Mesendoderm (in vitro differentiated cells): ENCODE measurements at places on chromosomes 4 and X.

- DNase-seq: no peak
Measured at GRCh38 chr4:8404791-8405515, 35.6 kb downstream of the ACOX3 start.

DNA sequence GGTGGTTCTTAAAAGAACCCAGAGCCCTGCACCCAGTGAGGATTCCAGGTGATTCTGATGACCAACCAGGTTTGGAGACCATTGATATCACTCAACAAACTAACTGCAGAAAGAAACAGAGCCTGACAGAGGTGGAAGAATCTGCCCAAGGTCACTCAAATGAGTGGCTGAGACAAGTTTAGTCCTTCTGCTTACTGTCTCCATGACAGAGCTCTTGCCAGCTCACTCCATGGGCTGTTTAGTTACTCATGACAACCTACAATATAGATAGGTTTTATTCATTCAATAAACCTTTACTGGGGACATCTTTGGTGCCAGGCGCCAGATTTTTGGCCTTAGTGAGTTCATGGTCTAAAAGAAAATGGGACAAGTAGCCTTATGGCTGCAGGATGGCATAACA lies 124.3 kb downstream of the RAB28 start:
- DNase-seq: no peak

GRCh38 chr4:99591757-99592156 lies 17.1 kb downstream of the MTTP start:
- DNase-seq: no peak

GRCh38 chr4:86977621-86978184 lies 42.9 kb downstream of the AFF1 start:
- no peak for DNase-seq

DNA sequence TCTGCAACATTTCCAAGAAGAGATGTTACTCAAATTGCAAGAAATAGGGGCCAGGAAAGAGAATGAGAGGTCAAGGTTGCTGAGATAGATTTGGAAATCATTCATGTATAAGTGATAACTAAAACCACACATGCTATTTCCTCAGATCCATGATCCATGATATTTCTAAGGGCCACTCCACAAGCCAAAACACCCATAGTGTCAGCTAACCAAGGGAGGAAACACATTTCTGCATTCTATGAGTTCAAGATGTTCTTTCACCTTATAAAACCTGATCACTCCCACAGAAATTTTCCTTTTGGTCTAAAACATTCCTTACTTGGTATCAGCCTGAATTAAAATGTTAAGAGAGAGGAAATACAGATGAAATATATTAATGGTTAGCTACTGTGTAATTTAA lies 47.2 kb downstream of the TBCK start:
- no peak for DNase-seq

DNA sequence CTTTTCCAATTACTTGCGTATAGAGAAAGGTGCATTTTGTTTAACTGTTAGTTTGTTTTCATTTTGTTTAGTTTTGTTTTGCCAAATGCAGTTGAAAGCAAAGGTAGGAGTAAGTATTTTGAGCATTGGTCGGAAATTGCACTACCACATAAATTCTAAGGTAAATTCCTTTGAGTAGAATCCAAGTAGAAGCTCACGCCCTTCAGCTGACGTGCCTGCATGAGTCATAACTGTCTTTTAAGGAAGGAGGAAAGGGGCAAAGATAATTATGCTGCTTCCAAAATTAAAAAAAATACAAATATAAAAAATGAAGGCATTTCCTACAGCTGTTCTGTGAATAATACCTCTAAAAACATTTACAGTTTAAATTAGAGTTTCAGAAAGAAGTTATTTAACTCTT lies 110.2 kb upstream of the MYOZ2 start:
- peak; percentile 33 for DNase-seq

DNA sequence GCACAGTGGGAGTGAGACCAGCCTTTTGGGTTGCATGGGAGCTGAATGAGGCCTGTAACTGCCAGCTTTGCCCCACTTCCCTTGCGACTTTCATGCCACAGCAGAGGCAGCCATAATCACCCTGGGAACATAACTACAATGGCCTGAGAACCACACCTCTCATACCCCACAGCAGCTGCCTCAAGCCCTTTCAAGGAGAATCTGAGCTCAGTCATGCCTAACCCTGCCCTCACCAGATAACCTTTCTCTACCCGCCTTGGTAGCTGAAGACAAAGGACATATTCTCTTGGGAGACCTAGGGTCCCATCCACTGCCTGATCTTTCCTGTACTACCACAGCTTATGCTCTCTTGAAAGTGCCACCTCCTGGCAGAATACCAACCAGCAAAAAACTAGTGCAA lies 599.9 kb upstream of the IGFBP7 start:
- no peak for DNase-seq

DNA sequence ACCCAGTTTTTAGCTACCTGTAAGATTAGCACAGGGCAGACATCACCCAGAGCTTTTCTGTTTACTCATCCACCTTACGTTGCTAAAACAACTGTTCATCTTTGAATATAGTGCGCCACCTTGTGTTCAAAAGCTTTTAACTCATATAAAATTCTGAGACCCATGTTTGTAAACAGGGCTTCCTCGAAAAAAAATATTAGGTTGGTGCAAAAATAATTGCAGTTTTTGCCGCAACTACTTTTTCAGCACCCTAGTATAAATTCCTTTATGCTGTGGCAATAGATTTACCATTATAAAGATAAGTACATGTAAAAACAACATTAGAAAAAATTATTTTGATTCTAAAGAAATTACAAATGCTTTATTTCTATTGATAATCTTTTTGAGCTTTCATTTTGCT lies 147.9 kb downstream of the LRBA start:
- peak; percentile 87 for DNase-seq

- no peak for DNase-seq
Measured at GRCh38 chr4:99749445-99750391, 66.9 kb upstream of the DAPP1 start.

DNA sequence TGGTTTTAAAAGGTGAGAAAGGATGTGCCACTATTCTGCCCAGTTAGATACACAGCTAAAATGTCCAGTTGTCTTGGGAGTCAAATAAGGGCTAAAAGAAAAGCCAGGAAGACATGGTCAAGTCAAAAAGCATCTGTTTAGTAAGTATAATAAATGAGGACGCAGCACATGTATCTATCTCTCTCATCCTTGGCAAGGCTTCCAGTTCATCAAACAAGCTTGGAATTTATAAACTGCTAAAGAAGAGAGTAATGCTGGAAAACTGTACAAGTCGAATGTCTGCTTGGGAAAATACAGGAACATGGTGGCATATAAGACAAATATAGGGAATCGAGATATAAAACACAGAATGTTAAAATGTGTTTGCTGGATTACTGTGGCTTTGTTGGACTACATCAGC lies 106.7 kb downstream of the GPC3 start:
- no peak for DNase-seq

GRCh38 chr4:76197971-76198410 lies 15.6 kb downstream of the SCARB2 start:
- no peak for DNase-seq

- DNase-seq: no peak
Measured at GRCh38 chr4:39908284-39908683, 69.4 kb downstream of the PDS5A start.

- no peak for DNase-seq
Measured at GRCh38 chr4:32133141-32133540, 1413.0 kb downstream of the PCDH7 start.

DNA sequence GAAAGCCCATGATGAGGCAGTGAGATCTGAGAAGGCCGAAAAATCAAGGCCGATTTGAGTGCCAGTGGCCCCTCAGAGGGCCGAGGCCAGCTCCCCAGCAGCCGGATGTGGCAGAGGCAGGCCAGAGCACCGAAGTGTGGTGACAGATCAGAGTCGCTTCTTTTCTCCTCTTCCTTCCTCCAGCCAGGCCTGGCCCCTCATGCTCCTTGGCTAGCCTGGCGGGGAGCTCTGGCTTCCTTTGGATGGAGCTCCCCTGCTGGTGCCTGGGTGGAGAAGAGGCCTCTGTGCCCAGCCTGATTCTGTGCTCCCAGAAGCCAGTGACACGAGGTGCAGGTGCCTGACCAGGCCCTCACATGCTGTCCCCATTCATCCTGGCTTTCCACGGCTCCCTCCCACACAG lies 127.2 kb upstream of the PABPC4L start:
- DNase-seq: peak; percentile 13

GRCh38 chr4:141022111-141022695 lies 111.1 kb downstream of the RNF150 start:
- no peak for DNase-seq

DNA sequence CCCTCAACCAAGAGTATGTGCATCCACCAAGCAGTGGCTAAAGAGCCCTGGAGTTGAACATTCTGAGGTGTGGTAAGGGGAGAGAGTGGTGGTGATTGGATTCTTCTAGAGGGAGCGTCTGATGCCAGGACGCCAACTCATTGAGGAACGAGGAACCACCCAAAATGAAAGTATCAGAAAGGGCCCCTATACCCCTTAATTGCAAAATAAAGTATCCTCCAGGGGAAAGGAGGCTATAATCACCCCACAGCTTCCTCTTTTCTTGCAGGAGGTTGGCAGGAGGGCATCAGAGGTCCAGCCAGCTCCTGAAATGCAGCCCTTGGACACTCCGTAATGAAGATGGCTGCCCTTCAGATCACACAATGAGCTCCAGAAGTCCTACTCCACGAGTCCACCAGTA lies 5.3 kb upstream of the KIAA1210 start:
- no peak for DNase-seq

DNA sequence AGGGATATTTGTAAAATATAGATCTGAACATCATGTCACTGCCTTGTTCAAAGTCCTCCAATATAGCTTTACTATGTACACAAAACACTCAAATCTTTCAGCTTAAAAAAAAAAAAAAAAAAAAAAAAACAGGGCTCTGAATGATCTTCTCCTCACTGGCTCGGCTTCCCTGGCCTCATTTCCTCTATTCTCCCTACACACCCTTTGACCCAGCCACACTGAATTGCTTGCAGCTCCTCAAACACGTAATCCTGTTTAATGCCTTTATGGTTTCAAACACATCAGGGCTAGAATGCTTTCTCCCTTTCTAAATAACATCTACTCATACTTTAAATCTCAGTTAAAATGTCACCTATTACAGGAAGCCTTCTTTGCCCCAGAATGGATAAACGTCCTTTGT lies 60.8 kb downstream of the MTMR8 start:
- no peak for DNase-seq

GRCh38 chr4:141849778-141850177 lies 213.4 kb downstream of the IL15 start:
- no peak for DNase-seq

DNA sequence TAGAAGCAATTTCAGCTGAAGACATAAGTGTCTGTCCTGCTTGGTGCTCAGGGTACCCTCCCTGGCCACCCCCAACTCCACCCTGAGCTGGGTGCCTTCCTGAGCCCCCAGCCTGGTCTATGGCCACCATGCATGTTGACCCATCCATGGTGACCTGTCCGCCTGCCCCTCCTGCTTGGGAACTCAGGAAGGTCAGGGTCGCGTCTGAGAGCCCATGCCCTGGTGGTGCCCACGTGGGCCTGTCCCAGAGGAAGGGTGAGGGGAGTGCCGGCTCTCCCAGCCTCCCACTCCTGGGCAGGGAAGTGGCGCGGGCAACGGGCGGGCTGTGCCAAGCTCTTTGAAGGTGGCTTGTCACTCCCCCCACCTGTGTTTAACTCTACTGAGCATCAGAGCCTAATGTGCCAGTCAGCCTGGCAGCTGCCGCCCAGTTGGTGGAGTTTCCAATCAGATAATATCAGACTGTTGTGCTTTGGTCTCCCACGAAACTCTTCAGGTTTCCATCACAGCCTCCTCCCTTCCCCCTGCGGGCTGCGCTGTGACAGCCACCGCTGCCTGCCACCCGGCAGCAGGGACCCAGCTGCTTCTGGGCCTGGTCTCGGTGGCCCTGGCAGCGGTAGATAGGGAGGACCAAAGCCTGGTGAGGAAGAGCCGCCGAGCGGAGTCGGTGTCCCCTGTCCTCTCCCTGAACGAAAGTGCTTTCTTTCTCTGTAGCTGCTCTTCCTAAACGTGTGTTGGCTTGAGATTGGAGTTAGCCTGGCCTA lies 4.8 kb downstream of the SH3BP2 start:
- no peak for DNase-seq

DNA sequence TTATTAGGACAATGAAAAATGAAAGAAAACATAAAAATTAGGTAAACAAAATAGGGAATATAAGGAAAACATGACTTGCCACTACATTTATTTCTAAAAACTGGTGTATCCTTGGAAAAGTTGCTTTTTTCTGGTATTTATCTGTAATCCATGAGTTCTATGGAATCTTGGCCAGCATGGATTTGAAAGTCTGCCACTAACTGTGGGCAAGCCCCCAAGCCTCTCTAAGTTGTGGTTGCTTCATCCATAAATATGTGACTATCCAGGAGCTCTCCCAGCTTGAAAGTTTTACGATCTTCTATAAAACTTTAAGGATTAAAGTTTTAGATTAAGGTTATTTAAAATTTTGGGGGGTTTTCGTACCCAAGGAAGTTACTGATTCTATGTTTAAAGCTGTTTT lies 21.8 kb downstream of the RPS6KA3 start:
- no peak for DNase-seq

- DNase-seq: no peak
Measured at GRCh38 chrX:38006291-38006690, at the start of gene SYTL5. SYTL5 (plus strand) TSS chrX:38006553; CDS start chrX:38033890, 27,337 bp downstream.

DNA sequence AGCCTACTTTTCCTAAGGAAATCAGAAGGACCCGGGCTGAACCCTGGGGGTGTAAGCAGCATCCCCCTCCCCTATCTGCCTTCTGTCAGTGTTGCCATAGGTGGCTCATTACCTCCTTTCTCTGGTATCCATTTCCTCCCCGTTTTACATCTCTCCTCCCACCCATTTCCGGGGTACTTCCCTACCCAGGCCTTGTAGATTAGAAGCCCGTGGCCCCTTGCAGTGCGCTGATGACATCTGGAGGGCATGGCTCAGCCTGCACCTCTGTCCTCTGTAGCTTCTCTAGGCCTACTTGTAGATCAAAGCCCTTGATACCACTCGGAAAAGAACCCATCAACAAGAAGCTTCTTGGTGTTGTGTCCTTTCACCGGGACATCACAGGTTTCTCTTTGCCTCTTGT lies 71.8 kb downstream of the NBDY start:
- DNase-seq: peak; percentile 89

GRCh38 chr4:20576861-20577260 lies 123.4 kb upstream of the PACRGL start:
- DNase-seq: no peak

DNA sequence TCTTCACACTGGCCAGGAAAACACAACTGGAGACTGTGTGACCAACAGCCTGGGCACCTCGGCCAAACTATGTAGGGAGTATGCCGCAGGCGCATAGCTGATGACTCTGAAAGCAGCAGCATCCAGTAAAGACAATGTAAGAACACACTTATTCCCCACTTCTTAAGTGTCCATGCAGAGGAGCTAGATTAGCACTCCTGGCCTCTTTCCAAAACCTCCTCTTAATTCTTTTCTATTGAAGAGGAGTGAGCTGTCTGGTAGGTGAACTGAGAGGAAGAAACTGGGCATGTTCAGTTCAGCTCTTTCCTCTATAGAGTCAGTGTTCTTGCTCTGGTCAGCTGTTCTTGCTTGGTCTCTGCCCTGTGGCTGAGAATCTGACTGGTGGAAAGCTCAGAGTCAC lies 21.1 kb downstream of the NMU start:
- DNase-seq: no peak
